ENCODE measurements at places on chromosomes 6 and 20.

DNA sequence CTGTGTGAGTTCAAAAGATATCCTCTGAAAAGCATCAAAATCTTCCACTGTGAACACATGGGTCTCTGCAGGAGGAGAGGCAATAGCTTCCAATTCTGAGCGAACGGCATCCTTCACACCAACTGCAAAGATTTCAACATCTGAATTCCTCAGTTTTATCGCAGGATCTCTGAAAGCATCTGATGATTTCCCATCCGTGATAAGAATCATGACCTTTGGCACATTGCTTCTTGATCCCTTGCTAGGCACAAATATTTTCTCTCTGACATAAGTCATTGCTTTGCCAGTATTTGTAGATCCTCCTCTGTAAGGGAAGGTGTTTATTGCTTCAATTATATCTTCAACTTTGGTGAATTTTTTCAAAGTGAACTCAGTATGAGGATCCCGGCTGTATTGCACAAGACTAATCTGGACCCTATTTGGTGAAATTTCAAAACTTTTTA lies 22.7 kb downstream of the COL12A1 start:
- DNase-seq = no peak

GRCh38 chr20:49961413-49961812 lies 21.4 kb upstream of the SNAI1 start:
- DNase-seq = no peak

DNA sequence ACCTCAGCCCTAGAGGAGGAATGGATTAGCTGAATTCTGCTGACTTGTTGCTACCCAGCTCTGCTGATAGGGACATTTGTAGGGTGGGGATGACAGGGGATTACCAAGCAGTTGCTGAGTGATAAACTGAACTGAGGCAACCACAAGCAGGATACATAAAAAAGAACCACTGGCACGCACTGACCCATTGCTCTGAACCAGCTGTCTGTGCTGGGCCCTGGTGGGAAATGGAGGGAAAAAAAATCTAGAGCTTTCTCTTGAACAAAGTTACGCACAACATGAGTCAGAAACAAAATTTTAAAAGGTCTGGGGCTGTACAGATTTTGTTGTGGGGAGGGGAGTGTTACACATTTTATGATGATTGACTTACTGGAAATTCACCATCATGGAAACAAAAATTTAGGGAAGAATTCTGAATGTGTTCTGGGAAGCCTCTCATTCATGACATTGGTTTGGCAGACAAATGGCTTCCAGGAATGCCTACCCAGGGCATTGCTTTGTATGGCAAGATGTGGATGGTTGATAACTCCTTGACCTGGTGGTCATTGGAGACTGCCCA lies 37.7 kb downstream of the FOXO3 start:
- DNase-seq = no peak

DNA sequence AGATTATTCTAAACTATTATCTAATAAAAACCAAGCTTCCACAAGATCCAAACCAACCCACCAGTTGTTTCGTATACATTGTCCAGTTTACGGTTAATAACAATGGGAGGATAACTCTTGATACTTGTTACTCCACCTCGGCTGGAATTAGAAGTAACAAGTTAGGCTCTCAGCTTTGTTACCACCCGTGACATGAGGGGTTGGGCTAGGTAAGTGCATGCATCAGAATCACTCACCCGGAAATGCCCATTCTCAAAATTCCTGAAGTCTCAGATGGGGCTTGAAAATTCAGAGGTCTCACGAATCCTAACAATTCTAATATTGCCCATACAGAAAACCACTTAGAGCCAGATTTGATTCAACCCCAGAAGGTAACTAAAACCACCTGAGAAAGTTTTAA lies 27.0 kb upstream of the SERPINB1 start:
- no peak for DNase-seq

- DNase-seq = peak; percentile 44
Measured at GRCh38 chr6:152338335-152339125, 298.6 kb downstream of the SYNE1 start.

DNA sequence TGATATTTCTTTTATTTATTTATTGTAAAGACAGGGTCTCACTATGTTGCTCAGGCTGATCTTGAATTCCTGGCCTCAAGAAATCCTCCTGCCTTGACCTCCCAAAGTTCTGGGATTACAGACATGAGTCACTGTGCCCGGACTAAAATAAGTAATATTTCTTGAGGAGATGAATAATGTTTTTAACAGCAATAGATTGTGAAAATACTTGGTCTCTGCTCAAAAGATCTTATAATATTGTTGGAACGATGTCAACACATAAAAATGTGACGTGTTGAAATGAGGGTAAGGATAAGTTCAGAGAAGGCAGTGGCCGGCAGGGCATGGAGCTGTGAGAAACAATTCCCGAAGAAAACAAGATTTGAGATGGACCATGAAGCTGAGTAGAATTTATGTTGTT lies 178.7 kb downstream of the GJA1 start:
- no peak for DNase-seq

- DNase-seq = no peak
Measured at GRCh38 chr6:84150705-84151104, 76.7 kb downstream of the CEP162 start.

DNA sequence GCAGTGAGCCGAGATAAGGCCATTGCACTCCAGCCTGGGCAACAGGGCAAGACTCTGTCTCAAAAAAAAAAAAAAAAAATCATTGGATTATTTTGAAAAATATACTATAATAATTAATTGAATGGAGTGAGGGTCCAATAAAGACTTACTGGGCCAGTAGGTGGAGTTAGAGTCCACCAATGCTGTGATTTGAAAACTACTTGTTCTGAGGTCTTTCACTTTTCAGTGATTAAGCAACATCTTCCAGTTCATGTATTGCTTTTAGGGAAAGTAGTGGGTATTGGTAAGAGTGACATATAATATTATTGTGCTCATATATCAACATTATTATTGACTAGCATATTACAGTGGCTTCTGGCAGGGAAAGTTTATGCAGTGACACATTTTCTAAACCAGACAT lies 530.3 kb downstream of the KHDRBS2 start:
- DNase-seq = no peak

DNA sequence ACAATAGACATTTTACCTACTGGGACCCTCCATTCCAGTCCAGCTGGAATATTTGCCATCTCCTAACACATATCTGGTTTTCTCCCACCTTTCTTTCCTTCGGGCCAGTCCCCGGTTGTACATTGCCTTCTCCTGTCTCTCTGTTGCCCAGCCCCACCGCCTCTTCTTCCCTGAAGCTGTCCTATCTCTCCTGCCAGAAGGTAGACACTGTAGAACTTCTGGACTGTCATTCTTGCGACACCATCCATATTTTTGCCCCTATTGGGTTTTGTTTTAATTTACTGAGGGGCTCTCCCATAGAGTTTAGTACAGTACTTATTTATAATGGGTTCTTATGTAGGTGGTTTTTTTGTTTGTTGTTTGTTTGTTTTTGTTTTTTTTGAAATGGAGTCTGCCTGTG lies 4.9 kb downstream of the PTK7 start:
- DNase-seq = no peak

DNA sequence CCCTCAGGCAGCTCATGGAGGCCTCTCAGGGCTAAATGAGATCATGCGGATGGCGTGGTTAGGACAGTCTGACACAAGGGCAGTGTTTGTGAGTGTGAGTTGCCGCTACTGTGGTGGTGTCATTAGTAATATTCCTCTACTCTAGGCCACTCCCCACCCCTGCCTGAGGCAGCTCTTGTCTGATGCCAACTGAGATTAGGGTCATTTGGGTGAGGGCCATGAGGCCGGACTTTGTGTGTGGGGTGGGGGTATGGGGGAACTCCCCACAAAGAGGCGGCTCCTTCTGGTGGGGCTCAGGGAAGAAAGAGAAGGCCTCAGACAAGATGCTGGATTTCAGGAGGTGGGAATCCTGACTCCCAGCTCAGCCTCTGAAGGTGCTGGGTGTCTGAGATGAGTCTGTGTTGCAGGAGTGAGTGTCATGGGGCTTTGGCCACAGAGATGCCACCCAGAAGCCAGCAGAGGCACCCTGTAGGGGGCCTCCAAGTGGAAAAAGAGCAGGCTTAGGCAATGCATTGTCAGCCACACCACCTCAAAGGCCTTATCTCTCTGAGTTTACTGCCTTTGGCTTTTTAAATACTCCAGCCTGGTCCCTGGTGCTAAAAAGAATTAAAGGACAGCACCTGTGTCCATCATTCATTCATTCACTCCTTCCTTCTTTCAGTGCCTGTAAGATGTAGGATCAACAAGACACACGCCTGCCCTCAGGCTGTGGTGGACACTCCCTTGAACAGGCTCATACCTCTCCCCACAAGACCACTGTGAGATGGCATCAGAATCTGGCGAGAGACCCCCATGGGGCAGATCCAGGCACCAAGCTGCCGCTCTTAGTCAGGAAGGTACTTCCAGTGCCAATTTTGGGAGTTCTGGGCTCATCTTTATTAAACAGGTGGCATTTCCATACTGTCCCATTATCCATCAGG lies 175.2 kb downstream of the MRPL14 start:
- DNase-seq = no peak

DNA sequence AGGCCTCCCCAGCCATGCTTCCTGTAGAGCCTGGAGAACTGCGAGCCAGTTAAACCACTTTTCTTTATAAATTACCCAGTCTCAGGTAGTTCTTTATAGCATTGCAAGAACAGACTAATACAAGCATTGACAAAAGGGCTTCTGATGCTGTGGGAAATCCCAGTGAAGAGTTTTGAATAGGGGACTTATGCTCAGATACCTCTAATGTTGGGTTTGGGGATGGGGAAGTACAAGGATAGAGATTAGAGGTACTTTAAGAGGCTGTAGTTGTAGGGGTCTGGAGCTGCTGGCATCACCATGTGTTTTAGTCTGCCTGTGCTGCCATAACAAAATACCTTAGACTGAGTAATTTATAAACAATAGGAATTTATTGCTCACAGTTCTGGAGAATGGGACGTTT lies 8.8 kb downstream of the SLX4IP start:
- no peak for DNase-seq

GRCh38 chr6:36700071-36700812 lies 2.6 kb downstream of the RAB44 start:
- DNase-seq = no peak

GRCh38 chr20:41221614-41222218 lies 84.4 kb downstream of the PLCG1 start:
- no peak for DNase-seq

GRCh38 chr6:154485815-154486214 lies 24.7 kb downstream of the CNKSR3 start:
- no peak for DNase-seq

- no peak for DNase-seq
Measured at GRCh38 chr20:25136643-25137559, 55.0 kb upstream of the VSX1 start.

- no peak for DNase-seq
Measured at GRCh38 chr6:153373869-153374268, 242.8 kb upstream of the RGS17 start.

GRCh38 chr20:6956056-6956455 lies 188.6 kb downstream of the BMP2 start:
- DNase-seq = no peak

DNA sequence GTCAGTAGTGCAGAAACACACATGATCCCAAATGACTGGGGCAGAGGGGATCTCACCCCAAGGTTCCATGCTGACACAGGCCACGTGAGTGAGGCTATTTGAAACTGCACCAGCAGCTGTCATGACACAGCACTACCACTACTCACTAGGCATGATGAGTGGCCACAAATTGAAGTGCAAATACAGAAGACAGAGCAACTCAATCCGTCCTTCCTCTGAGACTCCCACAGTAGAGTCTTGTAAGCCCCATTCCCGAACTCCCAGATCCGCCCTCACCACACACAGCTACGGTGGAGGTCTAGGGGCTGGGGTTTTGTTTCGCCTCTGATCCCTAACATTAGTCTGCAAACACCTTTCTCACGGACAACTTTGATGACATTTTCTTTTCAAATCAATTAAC lies 113.3 kb upstream of the NUP153 start:
- DNase-seq = no peak

GRCh38 chr20:20759132-20759531 lies 46.7 kb upstream of the RALGAPA2 start:
- no peak for DNase-seq

DNA sequence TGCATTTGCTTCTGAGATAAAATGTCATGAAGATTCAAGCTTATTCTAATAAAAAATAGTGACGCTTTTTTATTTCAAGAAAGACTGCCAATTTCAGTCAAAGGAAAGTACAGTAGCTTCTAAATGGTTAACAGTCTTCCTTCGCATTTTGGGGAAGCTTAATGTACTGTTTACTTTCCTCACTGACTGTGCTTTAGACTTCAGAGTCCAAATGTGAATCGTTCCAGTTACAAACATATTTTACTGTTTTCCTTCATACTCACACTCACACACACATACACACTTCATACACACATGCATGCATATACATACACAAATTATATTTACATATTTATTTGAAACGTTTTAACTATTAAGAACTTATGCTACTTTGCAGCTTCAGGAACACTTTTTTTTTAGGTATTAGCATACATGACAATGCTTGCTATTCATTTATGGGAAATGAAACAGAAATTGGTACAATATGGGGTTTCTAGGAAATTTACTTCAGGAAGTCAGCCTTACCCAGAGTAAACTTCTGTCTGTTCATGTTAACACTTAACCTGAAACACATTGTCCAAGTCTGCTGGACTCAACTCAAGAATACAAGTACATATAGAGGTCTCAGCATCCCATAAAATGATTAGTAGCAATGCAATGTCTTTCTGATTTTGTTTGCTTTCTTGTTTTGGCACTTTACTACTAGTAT lies 145.4 kb downstream of the RPS12 start:
- DNase-seq = no peak

GRCh38 chr20:33332905-33333456 lies 50.0 kb downstream of the BPIFB1 start:
- no peak for DNase-seq

- no peak for DNase-seq
Measured at GRCh38 chr6:135018052-135018451, 36.6 kb downstream of the HBS1L start.

Measured in CD4-positive, alpha-beta memory T cell (primary cell).